ENCODE measurements at places on chromosomes 1 and 21.

- DNase-seq, result no peak
These were observed 876 bp upstream of the NAV1 start for GRCh38 chr1:201537891-201538611.

GRCh38 chr1:237799762-237800474 is 90.8 kb downstream of the ZP4 start:
- DNase-seq, result peak; percentile 62

DNA sequence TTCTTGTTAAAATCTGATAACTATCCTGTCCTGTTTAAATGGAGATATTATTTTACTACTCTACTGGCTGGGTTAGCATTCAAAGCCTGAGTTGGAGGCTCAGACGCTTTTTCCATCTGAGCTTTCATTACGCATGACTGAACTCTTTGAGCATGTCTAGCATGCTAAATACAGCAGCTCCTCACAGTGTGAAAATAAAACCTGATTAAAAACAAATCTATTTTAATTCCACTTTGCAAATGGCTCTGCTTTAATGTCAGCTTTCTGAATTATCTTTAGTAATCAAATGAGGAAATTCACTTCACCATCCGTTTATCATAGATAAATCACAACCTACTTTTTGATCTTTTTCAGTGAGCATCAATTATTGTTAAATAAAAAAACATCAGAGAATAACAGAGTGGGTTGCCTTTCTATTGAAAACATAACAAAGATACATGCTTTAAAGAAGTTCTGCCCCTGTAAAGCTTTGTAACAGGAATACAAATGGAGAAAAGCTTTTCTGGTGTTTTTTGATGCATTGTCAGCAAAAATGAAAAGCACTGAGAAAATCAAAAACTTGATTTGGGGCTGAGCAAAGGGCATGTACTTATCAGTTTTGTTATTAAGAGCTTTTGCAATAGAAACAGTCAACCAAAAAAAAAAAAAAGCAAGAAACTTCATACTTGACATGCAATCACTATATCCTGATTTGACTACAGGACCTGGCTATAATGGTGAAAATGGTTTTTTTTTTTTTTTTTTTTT is 3.5 kb upstream of the SPEN start:
- DNase-seq, result peak; percentile 31

GRCh38 chr1:41355761-41356160 is 5.5 kb upstream of the FOXO6 start:
- no peak for DNase-seq
